NCI-H526 treated with DMSO at 0.1 percent for 48 hours (cell line): ENCODE measurements at places on chromosomes 6 and 20.

- no peak for DNase-seq
Observed at GRCh38 chr20:19621072-19621471, 137.0 kb upstream of the RIN2 start.

- DNase-seq, result no peak
Observed at GRCh38 chr20:1877609-1878200, 17.5 kb upstream of the SIRPA start.

- no peak for DNase-seq
Observed at GRCh38 chr20:48339190-48339985, 488.4 kb downstream of the PREX1 start.

DNA sequence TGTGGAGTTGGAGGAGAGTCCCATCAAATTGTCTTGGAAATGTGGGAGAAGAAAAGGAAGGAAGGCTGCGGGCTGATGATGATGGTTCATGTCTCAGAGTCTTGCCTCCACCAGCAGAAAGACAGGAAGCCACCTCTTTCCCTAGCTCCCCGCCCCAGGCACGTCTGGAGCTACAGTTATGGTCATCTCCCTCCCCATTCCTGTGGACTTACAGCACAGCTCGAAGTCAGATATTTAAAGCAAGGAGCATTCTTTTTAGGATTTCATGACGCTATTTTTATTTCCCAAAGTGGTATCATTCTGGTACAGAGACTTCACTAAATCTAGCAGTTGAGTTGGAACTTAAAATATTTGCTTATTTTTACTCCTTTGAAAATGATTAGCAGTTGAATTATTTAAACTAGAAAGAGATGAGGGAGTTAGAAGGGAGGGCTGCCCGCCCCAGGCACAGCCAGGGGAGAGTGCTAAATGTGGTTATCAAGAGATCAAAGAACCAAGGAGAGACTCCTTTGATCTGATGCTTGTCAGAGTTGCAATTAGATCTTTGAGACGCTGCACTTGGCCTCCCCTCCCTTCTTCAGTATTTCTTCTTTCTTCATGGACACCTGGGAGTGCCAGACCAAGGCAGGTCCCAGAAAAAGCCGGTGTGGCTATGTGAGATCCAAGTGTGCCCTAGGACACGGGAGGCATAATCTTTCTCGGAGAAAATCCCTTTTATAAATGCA is 199.9 kb upstream of the SOX4 start:
- no peak for DNase-seq

GRCh38 chr6:119379809-119380208 is 30.2 kb upstream of the MAN1A1 start:
- no peak for DNase-seq

DNA sequence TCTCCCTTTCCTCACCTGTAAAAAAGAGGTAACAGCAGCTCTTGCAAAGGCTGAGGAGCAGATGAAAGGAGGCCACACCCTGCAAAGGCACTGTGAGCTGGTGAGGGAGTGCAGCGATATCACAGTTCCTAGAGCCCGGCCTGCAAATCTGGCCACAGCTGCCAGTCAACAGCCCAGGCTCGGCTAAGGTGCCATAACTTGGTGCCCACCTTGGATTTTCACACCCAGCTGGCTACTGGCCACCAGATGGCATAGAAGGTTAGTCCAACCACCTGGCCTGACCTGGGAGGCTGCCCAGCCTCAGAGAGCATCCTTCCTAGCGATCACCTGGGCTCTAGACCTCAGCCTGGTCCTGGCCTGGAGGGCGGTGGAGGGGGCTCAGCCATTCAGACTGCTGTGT is 46.8 kb downstream of the KCNB1 start:
- DNase-seq, result no peak

DNA sequence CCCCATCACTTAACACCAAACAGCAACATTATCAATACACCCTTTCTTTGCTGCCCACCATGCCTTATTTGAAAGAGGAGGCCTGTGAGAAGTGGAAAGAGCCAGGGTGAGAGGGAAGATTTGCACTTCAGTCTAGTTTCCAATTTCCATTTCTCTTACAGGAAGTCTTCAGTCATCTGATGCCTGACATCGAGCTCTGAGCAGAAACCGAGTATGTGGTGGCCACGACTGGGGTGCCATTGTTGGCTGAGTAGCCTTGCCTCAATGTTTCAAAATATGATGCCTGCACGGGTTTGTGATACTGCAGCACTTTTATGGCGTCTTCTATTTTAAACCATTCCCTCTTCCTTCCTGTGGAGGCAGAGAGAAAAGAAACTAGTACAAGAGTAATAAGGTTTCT is 39.8 kb upstream of the SMIM29 start:
- no peak for DNase-seq

DNA sequence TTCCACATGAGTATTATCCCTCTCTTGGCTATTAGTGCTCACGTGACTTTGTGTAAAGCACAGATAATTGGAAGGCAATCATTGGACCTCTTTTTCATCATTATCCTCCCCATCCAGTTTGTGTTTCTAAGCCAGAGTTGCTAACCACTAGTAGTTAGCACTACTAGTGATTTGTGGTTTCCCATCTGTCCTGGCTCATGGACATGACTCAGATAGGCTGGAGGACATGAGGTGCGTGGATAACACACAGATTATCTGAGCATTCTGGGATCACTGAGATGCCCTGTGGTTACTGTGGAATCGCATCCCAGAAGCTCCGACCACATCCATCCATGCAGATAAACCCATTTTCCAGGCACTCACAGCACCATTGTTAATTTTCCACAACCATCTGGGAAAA is 123.8 kb upstream of the NAA20 start:
- DNase-seq, result no peak

GRCh38 chr6:155544677-155545076 is 89.0 kb upstream of the NOX3 start:
- DNase-seq, result no peak

DNA sequence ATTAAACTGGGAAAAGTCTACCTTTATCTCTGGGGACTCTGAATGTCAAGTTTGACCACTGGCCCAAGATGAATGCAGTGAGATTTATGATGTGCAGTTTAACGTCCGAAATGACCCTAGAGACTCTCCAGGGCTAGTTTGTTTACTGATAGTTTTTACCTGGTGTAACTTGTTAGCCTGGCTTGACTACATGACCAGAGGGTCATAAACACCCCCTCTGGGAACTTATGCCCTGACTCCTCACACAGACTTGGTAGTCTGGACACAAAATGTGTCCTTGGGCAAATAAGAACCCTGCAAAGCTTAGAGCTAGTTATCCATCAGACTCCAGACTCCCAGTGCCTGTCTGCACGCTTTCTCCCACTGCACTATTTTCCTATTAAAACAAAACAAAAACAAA is 606.5 kb downstream of the HACE1 start:
- no peak for DNase-seq

- DNase-seq, result no peak
Observed at GRCh38 chr6:123547216-123547978, 89.4 kb downstream of the TRDN start.

- DNase-seq, result peak; percentile 8
Observed at GRCh38 chr6:41463062-41463930, 82.9 kb upstream of the FOXP4 start.

DNA sequence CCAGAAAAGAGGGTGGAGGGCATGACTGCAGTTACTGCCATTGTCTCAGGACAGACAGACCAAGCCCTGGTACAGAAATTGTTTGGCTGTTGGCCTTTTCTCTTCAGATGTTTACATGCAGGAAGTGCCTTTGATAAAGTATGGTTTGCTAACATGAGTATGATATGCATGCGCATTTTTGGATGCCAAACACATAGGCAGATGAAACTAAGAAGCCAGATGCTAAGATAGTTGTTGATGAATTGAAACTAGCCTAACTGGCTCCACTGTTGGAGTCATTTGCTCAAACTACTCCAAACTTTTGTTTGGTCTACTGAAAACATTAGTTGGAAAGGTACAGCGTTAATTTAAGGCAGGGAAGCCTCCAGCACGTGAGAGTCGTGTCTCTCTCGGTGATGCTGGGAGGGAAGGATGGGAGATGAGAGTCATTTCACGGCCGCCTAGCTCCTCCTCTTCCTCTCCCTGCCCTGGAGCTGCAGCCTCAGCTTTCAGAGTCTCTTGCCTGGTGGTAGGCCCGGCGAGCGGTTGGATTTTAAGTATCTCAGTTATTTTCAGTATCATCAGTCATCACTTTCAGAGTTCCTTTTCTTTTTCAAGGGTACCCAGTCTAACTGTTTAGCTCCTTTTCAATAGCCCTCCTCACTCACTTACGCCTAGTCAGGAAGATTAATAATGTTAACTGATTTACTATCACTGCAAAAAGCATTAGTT is 29.7 kb downstream of the RREB1 start:
- DNase-seq, result peak; percentile 19

GRCh38 chr6:126041516-126041915 is 55.2 kb downstream of the TRMT11 start:
- DNase-seq, result no peak

DNA sequence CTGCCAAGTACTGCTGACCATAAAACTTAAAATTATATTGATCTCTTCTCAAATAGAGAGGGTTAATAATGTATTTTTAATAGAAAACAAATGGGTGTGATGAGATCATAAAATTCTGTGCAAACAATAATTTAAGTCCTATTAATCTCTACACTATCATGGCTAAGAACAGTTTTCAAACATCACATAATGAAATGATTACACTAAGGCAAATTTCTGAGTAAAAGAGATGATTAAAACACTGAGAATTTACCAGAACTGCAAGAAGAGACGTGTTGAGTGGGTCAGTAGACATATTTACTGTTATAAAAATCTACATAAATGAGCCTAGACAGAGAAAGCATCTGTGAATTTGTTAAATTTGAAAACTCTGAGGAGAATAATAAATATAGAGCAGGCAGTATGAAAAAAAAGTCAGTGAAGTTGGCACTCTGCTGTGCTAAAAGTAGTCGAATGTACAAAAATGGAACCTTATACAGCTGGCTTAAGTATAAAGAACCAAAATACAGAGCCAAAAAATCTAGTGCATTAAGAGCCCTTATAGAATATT is 302.6 kb upstream of the MANEA start:
- DNase-seq, result no peak

- peak; percentile 34 for DNase-seq
Observed at GRCh38 chr6:68559716-68560115, 75.4 kb upstream of the ADGRB3 start.

DNA sequence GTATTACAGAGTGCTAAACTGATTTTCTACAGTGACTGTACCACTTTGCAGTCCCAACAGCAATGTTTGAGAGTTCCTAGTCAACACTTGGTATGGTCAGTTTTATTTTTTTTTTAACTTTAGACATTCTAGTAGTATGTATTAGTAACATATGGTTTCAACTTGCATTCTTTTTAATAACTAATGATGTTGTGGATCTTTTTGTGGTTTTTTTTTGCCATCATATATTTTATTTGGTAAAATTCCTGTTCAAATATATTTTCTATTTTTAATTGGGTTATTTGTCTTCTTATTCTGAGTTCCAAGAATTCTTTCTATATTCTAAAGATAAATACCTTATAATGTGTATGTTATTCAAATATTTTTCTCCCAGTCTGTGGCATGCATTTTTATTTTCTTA is 189.4 kb upstream of the ECI2 start:
- DNase-seq, result no peak

- no peak for DNase-seq
Observed at GRCh38 chr20:52039790-52040189, 151.8 kb downstream of the ZFP64 start.

DNA sequence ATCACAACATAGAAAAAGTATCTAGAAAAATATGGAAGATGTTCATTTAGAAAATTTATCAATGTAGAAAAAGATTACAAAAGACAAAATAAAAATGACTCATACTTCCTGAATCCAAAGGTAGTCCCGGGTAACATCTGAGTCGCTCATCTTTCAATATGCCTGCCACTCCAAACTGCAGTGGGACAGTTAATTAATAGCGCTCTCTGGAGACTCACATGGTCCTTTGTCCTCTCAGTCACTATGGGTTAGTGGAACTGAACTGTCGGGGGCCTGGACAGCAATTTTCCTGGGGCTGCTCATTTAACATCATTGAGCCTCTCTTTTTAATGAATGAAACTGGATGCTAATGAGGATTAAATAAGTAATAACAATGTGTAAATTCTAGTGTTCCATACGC is 103.4 kb downstream of the MAP3K4 start:
- no peak for DNase-seq

GRCh38 chr6:1604158-1605003 is 5.3 kb upstream of the FOXC1 start:
- DNase-seq, result peak; percentile 27

DNA sequence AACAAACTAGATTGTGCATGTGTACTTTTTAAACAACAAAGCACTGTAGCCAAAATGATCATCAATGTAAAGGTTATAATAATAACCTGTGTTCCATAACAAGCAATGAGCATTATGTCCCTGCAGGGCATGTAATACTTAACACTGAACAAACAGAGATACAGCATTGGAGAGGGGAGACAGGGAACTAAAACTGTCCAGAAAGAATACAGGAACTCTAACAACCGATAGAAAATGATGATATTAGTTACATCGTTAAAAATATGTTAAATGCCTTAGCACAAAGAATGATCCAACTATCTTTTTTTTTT is 80.5 kb downstream of the COL9A1 start:
- DNase-seq, result peak; percentile 26

GRCh38 chr6:50249493-50249892 is 199.8 kb upstream of the DEFB112 start:
- DNase-seq, result no peak

GRCh38 chr20:43389839-43390626 is 67.7 kb upstream of the SRSF6 start:
- no peak for DNase-seq

DNA sequence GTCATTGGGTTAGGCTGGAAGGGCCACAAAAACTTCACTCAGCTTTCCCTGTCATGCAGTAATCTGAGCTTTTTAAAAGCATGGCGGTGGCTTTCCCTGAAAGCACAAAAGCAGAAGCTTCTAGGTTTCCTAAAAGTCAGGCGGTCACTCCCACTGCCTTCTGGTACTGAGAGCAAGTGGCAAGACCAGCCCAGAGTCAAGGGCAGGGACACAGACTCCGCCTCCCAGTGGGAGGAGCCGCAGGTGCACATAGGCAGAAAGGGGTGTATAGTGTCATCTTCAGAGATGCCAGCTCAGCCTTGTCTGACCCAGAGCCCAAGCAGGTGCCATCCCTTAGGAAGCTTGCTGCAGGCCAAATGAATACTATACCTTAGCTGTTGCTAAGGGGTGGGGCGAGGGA is 18.0 kb upstream of the PACSIN1 start:
- no peak for DNase-seq

- no peak for DNase-seq
Observed at GRCh38 chr6:103193413-103193812, 1666.3 kb downstream of the HACE1 start.

DNA sequence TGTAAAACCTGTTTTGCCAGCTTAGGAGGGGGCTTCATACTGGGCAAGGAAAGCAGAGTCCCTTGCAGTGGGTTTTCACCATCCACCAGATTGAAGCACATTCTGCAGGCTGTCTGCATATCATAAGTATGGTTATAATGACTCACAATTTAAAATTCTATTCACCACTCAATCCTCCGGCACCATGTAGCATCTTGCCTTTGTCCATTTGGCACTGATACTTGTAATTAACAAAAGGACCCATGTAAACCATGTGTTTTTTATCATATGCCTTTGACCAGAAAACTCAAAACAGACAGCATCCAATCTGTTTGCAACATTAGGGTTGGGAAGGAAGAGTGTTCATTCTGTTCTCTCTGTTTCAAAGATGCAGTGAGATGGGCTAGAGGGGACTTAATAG is 3.0 kb downstream of the CD83 start:
- no peak for DNase-seq
